ENCODE measurements at places on chromosomes 1 and 21.

GRCh38 chr1:43704838-43705237 lies 2.5 kb upstream of the ST3GAL3 start:
- DNase-seq, result no peak

DNA sequence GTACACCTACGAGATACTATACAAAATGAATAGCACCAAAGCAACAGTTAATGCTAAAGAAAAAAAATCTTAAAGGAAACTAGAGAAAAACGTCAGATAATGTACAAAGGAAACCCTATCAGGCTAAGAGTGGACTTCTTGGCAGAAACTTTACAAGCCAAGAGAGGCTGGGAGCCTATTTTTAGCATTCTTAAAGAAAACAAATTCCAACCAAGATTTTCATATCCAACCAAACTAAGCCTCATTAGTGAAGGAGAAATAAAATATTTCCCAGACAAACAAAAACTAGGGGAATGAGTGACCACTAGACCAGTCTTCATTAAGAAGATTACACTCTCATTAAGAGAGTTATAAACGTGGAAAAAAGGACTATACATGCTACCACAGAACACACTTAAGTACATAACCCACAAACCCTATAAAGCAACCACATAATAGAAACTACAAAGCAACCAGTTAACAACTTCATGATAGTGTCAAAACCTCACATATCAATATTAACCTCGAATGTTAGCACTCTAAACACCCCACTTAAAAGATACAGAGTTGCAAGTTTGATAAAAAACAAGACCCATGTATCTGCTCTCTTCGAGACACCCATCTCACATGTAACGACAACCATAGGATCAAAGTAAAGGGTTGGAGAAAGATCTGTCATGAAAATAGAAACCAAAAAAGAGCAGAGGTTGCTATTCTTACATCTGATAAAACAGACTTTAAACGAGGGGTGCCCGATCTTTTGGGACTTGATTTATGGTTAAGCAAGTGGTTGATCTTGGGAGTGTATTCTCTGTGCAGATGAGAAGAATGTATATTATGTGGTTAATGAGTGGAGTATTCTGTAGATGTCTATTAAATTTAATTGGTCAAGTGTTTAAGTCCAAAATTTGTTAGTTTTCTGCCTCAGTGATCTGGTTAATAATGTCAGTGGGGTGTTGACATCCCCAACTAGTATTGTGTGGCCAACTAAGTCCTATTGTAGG lies 1301.4 kb downstream of the PLA2G4A start:
- no peak for DNase-seq

DNA sequence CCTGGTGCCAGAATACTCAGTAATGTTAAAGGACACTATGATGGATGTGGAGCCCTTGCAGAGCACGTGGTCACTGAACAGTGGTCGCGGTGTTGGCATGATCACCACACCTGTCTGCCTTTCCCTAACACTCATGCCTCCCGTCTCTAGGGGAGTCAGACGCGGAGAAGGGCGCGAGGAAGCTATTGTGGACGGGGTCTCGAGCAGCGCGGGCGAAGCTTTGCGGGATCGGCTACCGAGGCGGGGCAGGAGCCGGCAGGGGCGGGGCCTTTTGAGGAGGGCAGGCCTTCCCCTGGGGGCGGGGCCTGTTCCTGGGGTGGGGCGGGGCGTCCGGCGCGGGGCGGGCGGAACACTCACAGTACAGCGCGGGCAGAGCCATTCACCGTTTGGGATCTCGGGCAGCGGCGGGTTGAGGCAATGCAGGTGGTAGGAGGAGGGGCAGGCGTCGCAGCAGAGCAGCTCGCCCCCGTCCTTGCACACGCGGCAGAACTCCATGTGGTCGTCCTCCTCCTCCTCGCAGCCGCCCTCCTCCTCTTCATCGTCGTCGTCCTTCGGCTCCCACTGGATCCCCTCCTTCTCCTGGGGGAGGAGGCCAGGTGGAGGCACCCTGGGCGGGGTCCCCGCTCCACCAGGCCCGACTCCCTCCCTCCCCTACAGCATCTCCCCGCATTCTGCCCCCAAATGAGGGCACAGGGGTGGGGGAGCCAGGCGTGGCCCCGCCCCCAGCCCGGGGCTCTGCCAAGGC lies 31.5 kb downstream of the CHD5 start:
- peak; percentile 55 for DNase-seq

GRCh38 chr1:11653861-11654136 lies 430 bp downstream of the FBXO2 start:
- DNase-seq, result no peak

DNA sequence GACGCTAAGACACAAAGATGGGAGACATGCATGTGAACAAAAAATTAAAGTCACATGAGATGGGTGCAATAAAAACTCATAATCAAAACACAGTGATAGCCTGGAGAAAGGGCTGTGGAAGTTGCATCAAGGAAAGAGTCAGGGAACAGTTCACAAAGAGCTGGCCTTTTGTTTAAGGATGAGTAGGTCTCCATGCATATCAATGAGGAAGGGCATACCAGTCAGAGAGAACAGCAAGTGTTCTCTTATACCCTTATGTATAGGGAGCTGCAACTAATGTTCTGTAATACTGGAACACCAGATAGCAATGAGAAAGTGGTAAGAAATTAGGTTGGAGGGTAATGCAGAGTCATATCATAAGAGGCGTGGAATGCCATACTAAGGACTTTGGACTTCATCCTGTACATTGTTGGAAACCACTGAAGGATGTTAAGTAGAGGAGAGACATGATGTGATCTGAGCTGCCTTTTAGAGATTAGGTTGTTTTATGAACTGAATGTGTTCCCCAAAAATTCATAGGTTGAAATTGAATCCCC lies 46.7 kb upstream of the SAMD13 start:
- no peak for DNase-seq

DNA sequence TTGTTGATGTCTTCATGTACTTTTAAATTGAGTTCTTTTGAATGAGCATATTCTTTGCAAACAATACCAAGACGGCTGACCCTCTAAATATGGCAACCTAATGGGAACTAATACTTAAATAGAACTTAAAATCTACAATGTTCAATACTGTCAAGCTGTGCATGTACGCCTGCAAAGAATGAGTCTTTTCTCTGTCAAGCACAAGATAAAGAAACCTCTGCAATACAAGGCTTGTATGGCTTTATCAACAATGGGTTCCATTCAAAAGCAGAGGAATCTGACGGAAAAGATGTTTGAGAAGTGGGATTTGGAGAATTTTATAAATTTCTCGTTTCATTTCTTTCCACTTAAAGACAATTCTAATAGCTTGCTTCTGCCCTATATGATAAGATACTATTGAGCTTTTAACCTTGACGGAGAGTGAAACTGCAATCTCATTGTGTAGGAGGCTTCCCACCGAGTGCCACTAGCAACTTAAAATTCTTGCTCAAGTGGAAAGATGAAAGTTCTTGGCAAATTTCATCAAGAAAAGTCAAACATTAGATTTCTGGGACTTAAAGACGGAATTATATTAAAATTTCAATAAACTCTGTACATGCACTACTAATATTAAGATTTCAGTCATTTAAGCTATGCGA lies 119.8 kb downstream of the RGS21 start:
- no peak for DNase-seq

- DNase-seq, result no peak
Observed at GRCh38 chr1:14824314-14824915, 225.9 kb downstream of the KAZN start.

DNA sequence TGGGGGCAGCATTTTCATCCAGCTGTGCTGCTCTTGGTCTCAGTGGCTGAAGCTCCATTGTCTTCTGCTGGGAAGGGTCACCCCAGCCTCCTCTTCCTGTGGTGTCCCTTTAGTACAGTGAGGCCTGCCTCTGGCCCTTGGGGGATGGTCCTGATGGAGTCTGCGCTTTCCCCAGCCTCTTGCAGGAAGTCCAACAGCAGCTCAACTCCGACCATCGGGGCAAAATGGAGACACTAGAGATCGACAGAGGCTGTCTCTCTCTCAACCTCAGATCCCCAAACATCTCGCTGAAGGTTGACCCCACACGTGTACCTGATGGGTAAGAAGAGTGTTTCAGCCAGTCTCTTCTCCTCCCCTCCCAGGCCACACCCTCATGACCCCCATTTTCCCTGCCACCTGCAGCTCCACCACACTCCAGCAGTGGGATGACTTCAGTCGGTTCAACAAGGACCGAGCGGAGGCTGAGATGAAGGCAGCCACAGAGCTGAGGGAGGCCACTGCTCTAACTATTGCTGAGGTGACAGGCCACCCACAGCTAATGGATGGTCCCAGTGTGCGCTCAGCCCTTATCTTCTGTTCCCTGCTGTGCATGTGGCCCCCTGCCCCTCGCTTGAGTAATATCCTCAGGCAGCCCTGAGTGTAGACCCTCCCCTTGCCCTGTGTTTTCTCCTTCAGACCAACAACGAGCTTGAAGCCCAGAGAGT lies 2.0 kb upstream of the ADPRS start:
- DNase-seq, result no peak

GRCh38 chr1:7455796-7456721 lies 315.0 kb upstream of the VAMP3 start:
- no peak for DNase-seq

DNA sequence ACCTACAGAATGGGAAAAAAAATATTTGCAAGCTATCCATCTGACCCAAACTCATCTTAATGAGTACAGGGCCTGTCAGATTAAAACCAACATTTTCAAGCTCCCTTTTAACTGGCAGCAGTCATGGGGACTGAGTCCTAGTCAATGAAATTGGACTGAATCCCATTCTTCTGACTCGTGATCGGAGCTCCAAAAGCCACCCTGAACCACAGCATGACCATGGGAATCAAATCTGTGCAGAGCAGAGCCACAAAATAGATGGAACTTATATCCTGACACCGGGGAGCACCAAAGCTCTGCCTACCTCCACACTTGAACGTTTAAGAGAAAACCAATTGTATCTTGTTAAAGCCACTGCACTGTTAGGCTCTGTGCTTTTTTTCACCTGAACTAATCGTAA lies 5.0 kb upstream of the RWDD3 start:
- no peak for DNase-seq

DNA sequence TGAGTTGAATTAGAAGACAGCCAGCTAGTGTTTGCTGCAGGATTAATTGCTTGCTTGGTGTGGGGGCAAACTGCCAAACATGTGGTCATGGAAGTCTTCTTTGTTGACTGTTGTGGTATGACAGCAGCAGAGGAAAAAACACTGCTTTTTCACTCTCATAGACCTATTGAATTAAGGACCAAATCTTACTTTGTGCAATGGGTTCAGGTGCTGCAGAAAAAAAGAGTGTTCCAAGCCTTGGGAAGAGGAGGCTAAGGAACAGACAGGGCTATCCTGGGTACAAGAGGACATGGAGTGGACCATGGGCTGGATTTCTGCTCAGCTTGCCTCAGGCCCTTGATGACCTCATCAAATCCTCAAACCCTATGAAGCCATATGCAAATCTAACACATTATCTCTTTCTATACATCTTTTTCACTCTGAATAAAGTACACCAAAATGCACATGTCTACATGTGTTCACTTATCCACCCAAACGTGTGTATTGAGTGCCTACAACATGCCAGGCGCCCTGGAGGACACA lies 61.5 kb downstream of the SIPA1L2 start:
- no peak for DNase-seq

- DNase-seq, result no peak
Observed at GRCh38 chr1:29783508-29784275, 547.4 kb downstream of the PTPRU start.

- DNase-seq, result no peak
Observed at GRCh38 chr1:108955881-108956280, 7.4 kb downstream of the CLCC1 start.

GRCh38 chr1:209989525-209989924 lies 51.5 kb downstream of the SYT14 start:
- DNase-seq, result no peak

DNA sequence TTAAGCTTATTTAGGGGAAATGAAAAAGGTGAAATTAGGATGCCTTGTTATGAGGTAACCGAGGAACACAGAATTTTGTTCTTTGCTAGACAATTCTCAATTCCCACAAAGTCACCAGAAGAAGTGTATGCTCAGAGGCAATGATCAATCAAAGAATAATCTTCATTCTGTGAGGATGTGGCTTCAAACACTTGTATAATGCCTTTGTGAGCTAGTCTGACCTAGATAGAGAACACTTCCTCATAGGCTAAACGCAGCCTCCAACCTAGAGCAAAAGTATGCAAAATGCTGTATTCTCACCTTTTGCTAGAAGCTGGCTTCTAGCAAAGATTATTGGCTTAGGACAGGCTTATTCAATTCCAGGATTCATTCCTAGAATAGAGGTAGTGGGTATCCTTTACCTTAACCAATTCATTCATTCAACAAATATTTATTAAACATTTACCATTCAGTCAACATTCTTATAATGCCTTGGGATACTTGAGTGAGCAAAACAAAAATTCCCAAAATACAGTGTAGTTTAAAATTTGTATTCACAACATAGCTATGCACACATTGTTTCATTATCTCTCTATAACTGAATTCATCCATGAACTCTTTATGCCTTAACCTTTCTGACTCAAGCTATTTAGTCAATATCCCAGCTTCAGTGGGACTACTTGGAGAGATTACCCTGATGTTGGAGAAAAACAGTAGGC lies 530.2 kb downstream of the PTPRC start:
- no peak for DNase-seq

- no peak for DNase-seq
Observed at GRCh38 chr1:230005040-230005439, 62.0 kb upstream of the GALNT2 start.

- DNase-seq, result no peak
Observed at GRCh38 chr1:16111771-16112595, 38.5 kb upstream of the FAM131C start.
